ENCODE measurements at places on chromosomes 13 and 19.

- peak; percentile 52 for DNase-seq
Observed at GRCh38 chr19:45444318-45445041, 20.8 kb upstream of the ERCC1 start.

DNA sequence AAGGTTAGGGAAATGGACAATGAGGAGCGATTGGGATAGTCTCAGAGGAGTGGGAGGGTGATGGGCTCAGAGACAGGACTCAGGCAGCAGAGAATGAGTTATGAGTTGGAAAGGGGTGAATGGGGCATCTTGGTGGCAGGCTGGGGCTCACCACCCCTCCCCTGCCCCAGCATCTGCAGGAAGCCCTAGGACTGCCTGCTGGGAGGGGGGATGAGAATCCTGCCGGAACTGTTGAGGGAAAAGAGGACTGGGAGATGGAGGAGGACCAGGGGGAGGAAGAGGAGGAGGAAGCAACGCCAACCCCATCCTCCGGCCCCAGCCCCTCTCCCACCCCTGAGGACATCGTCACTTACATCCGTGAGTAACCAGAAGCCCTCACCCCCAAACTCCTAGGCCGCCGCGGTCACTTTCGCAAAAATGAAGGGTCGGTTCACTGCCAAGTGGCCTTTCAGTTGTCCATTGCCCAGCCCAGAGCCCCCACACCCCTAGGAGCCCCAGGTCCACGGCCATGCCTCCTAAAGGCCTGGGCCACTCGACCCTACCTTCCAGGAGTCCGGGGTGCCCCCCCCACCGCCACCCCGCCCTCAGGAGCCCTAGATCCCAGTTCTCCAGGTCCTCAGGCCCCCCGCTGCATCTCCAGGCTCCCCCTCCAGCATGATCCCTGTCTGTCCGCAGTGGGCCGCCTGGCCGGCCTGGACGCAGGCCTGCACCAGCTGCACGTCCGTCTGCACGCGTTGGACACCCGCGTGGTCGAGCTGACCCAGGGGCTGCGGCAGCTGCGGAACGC, 764 bp downstream of the CLEC11A start:
- no peak for DNase-seq

DNA sequence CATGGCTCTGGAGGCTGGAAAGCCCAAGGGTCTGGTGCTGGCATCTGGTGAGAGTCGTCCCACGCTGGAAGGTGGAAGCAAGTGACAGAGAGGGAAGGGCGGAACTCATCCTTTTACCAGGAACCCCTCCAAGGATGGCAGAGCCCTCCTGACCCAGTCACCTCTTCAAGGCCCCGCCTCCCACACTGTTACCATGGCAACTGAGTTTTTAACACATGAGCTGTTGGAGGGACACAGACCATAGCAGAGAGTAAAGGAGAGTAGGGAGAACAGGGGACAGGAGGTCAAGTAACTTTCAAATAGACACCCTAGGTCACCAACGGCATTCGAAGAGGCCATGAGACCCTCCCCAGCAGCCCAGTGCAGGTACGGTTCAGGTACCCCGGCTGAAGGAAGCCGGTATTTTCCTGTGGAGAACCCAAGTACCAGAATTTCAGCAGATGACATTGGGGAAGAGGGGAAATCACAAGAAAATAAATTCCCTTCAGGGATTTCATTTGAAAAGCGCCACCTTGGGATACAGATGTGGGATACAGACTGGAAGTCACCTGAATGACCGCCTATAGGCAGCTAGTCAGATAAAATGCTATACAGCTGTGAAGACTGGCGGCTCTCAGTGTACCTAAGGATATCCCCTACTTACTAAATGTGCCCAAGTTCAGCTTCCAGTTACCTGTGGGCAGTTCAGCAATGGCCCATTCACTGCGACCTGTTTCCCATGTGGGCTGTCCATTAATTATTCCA, 8.0 kb downstream of the IL17D start:
- DNase-seq, result no peak

DNA sequence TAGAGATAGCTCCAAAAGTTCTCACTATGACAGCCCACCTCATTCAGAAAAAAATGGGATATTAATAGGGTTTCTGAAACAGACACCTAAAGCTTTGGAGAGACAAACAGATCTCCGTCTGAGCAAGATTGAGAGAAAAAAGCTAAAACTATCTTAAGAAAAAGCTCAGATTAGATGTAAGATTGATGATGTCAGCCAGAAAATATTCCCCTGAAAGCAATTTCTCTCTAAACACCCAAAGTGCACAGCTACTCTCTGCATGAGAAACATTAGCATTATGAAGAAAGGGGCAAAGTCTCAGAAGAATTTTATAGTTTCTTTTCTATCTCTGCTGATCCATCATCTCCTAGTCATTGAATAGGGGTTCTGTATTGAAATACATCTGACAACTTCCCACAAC, 148.9 kb downstream of the ZNF737 start:
- DNase-seq, result no peak

GRCh38 chr13:89628567-89628966, 1718.9 kb upstream of the MIR17HG start:
- no peak for DNase-seq
